Fibroblast of skin of left biceps (primary cell): ENCODE measurements at places on chromosomes 7 and 10.
A peak's percentile ranks its signal among the peaks of the same experiment; 100 is the strongest.

- DNase-seq = no peak
Measured at GRCh38 chr7:149196151-149196704, 882 bp downstream of the ZNF282 start.

DNA sequence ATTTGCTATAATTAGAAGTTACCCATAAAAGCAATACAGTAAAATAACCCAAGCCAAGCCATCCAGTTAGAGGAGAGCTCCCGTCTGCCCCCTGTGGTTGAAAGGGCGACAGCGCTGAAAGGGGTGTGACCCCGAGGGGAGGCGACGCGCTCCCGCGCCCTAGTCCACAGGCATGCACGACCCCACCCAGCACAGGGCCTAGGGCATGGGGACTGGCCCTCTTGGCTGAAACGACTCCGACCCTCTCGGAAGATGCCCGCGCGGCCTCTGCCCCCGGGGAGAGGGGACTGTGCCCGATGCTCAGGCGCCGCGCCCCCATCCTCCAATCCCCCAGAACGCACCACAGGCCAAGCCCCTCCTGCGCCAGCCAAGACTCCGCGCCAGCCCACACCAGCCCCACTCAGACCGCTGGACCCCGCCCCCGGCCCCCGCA is 64.0 kb downstream of the CSGALNACT2 start:
- no peak for DNase-seq

DNA sequence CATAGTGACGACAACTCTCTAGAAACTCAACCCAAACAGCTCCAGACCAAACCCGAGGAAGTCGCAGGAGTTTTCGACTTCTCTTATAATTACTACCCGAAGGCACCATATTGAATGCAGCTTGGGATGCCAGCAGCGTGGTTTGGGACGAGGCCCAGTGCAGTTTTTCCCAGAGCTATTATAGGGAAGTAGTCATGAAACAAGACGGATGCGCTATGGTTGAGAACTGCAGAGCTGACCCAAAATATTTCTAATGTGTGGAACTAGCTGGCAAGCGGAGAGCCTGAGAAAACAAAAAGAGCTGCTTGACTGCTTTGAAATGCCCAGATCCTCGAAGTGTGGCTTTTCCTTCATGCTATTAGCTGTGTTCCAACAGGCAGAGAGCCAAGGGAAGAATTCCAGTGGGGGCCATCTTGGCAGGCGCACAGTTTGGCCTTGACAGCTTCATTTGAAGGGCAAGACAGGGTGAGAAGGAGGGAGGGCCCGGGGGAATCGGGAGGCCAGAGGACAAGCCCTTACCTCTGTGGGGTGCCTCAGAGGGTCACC is 122.7 kb downstream of the CUL2 start:
- peak; percentile 72 for DNase-seq

DNA sequence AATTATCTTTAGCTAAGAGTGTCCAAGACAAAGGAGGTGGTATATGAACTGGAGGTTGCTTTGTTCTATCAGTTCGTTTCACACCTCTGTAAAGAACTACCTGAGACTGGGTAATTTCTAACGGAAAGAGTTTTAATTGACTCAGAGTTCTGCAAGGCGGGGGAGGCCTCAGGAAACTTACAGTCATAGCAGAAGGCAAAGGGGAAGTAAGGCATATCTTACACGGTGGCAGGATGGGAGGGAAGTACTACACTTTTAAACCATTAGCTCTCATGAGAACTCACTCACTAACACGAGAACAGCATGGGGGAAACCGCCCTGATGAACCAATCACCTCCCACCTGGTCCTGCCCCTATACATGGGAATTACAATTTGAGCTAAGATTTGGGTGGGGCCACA is 1202.3 kb upstream of the LRRTM3 start:
- DNase-seq = no peak

DNA sequence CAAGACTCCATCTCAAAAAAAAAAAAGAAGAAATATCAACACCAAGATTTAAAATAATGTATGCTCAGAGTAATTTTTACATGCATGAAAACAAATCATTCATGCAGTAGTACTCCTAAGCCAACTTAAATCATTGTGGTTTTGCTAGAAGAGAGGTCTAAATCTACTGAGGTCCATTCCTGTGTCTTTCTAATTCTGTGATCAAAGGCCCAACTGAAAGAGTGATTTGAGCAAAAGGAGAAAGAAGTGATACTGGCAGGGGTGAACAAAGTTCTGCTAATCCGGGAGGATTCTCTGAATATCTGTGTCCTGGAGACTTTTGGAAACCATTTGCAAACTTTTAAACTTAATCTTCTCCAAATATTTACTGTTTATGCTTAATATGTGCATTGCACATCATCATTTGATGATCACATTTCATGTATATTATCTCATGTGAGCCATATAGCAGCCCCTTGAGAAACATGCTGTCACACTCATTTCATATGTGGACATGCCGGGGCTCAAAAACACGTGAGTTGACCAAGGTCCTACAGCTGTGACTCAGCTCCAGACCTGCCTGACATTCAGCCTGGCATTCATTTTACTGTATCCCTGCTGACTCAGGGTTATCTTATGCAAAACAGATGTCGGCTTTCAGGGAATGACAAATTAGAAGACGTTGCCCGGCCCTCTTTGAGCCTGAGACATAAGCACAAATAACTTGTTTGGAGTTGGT is 76.4 kb downstream of the FAM107B start:
- peak; percentile 44 for DNase-seq

- no peak for DNase-seq
Measured at GRCh38 chr7:66099232-66099550, 15.5 kb upstream of the CRCP start.

DNA sequence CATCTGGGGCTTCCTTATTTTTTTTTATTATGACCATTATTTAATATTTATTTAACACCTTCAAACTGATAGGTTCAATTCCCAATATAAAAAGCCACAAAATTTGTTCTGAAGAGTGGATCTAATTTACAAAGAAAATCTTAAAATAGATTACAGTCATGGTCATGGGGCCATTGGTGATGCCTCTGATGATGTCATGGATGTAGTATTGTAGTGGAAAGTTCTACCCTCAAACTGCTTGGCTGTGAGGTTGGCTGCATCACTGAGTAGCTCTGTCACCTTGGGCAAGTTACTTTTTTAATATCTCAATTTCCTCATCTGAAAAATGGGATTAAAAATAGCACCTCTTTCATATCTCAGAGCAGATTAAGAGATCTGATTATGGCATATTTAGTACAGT is 128.5 kb downstream of the DKK1 start:
- no peak for DNase-seq

GRCh38 chr10:4719036-4719435 is 107.0 kb upstream of the AKR1E2 start:
- no peak for DNase-seq
